ENCODE measurements at places on chromosomes 13 and 19.

- DNase-seq = peak; percentile 67
These were observed 1.5 kb downstream of the TCF3 start for GRCh38 chr19:1650650-1651567.

DNA sequence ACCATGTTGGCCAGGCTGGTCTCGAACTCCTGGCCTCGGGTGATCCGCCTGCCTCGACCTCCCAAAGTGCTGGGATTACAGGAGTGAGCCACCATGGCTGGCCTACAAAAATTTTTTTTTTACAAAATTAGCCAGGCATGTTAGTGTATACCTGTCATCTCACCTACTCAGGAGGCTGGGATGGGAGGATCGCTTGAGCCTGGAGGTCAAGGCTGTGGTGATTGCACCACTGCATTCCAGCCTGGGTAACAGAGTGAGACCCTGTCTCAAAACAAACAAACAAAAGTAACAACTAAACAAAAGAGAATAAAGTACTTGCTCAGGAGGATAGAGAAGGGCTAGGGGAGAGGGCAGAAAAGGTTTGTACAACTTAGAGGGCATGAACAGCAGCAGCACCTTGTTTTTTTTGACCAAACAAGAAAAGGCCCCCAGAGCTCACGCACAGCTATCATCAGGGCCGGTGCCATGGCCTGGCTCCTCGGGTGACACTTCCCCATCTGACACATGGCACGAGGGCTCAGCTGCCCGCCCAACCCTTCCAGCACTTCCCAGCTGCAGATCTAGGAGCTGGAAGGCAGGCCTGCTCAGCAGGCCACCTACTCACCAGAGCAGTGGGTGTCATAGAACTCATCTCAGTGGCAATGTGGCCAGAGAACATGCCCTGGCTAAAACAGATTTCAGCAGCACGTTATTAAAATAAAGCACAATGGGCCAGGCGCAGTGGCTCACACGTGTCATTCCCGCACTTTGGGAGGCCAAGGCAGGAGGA, 8.6 kb upstream of the SLC7A9 start:
- no peak for DNase-seq

DNA sequence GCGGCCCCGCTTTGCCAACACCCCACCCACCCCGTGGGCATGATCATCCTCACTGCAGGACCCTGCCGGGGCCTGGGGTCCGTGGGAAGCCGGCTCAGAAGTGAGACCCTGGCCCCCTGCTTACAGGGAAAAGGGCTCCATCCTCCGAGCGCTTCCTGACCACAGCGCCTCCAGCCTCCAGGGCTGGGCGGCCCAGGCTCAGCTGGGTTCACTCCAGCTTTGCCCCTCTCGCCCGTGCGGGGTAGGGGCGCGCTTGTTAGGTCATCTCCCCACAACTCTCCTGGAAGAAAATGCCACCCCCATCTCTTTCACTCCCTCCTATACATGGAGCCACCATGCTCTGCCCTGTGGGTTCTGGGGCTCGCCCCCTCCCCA, 6.6 kb upstream of the C1QTNF9B start:
- no peak for DNase-seq

GRCh38 chr19:30135093-30135757, 193.2 kb downstream of the URI1 start:
- no peak for DNase-seq

DNA sequence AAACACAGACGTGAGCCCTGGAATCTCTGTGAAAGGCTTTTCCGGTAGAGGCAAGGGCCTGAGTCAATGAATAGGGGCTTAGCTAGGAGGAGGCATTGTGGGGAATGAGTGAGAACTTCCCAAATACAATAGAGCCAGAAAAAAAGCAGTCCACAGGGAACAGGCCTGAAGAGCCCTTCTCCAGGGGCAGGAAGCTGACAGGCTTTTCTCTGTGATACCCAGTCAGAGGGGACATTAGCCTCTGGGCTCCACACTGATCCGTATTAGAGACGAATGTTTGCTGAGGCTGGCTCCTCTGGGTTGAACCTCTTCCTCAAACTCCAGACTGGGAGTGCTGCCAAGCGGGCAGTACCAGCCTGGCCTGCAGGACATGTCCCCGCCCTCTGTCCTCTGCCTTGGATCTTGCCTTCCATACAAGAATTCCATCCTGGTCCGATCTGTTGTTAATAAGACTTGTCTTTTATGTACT, 2.3 kb downstream of the DHRS12 start:
- no peak for DNase-seq

- DNase-seq = no peak
These were observed 104.2 kb upstream of the IPO5 start for GRCh38 chr13:97849305-97849704.

DNA sequence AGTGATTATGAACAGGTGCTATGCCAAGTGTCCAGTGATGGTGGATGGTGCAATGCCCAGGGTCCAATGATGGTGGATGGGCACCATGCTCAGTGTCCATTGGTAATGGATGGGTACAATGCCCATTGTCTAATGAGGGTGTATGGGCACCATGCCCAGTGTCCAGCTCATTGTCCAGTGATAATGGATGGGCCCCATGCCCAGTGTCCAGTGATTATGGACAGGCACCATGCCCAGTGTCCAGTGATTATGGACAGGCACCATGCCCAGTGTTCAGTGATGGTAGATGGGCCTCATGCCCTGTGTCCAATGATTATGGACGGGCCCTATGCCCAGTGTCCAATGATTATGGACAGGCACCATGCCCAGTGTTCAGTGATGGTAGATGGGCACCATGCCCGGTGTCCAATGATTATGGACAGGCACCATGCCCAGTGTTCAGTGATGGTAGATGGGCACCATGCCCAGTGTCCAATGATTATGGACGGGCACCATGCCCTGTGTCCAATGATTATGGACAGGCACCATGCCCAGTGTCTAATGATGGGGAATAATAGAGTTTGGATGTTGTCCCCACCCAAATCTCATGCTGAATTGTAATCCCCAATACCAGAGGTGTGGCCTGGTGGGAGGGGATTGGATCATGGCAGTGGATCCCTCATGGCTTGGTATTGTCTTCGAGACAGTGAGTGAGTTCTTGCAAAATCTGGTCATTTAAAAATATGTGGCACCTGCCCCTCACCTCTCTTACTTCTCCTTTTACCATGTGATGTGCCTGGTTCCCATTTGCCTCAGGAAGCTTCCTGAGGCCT, 87.8 kb downstream of the ANKRD10 start:
- no peak for DNase-seq

DNA sequence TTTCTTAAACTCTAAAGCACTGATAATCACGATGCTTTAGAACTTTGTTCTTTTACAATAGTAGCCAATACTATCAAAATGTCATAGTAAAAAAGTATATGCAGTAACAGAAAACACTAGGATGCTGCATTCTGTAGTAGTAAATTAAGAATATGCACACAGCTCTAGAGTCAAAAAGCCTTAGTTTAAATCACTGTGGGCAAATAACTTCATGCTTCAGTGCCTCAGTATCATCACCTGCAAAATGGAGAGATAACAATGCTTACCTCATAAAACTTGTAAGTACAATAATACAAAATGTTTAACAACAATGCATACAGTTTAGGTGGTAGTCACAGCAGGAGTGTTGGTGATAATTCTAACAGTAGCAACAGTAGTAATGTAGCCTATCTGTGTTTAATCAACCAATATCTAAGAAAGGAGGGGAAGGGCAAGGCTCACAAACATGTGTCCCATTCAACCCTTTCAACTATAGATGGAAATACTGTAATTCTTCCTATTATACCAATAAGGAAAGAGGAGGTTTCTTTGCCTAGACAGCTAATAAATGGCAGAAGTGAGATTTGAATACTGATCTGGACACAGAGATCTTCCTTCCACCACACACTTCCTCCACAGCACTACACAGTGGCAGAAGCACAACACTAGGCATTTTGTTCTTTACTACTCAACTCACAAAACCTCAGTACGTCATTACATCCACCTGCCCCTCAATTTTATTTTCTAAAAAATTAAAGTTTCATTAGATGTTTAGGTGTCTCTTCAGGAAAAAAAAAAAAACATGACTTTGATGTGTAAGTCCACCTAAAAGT, 4.6 kb downstream of the RBM26 start:
- DNase-seq = peak; percentile 28

DNA sequence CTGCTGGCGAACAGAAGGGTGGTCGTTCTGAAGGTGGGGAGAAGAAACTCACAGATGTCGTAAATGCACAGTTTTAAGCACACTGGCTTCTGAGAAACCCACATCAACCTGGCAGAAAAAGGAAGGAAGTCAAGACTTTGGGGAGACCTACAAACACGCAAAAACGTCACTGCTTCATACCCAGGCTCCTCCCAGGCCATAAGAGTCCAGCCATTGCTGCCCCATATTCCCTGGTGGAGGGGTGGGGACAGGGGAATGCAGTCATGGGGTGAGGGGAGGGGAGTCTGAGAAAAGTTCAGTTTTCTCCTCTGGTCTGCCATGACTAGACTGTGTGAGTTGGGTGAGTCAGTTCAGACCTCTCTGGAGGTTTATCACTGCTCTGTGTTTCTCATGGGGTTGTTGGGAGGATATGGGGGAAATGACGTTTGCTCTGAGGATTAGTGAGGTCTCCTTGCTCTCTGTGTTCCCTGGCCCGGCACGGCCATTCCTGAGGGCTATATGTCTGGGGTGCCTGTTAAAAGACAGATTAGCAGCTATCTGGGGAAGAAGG, 139.0 kb downstream of the FLT1 start:
- no peak for DNase-seq

DNA sequence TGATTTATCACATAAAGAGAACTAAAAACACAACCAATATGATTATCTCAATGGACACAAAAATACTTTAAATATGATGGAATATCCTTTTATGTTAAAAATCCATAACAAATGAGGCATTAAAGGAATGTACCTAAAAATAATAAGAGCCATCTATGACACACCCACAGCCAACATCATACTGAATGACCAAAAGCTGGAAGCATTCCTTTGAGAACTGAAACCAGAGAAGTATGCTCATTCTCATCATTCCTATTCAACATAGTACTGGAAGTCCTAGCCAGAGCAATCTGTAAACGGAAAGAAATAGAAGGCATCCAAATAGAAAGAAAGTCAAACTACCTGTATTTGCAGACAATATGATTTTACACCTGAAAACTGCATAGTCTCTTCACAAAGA, 671.0 kb downstream of the SLITRK1 start:
- no peak for DNase-seq

DNA sequence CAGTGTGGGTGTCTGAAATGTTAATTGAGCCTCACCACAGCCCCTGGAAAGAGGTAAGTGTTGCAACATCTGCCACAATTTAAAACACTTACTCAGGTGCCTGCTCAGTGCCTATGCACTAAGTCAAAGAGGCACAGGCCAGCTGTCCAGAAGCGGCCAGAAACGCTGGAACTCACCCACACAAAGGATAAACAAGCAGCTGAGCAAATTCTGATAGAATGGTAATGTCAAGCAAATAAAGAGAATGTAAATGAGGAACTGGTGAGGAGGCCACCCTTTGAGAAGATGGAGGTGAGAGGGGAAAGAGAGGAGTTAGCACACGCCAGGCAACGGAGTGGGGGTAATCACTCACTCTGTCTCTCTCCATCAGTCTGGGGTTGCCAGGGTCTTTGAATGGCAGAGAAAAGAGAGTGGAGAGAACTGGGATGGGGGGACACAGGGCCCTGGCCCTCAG, 67.7 kb upstream of the SERP2 start:
- DNase-seq = no peak

- DNase-seq = no peak
These were observed 764.9 kb upstream of the SLITRK5 start for GRCh38 chr13:86906127-86906874.

DNA sequence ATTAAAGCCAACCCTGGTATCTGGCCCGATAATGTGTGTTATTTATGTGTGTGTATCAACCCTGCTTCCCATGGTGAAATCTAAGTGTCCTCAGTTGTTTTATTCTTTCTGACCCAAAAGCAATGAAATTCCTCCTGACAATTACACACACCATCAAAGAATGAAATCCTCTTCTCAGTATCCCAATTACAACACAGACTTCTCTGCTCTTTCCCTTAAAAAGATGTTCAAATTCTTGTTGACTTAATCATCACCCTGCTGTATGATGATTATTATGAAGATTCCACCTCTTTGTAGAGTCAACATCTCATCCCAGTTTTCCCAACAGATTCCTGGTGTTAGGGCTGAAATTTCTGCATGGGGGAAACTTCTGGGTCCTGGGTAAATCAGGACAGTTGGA, 8.9 kb upstream of the TRPC4 start:
- DNase-seq = no peak

- DNase-seq = no peak
These were observed 129.3 kb upstream of the SERP2 start for GRCh38 chr13:44244288-44244687.
